ENCODE measurements at places on chromosomes 5 and 9.

- DNase-seq: peak; percentile 65
These were observed 338.6 kb downstream of the SLIT3 start for GRCh38 chr5:168962306-168962705.

- DNase-seq: peak; percentile 54
These were observed 57.7 kb downstream of the PDE6A start for GRCh38 chr5:149886692-149887470.

DNA sequence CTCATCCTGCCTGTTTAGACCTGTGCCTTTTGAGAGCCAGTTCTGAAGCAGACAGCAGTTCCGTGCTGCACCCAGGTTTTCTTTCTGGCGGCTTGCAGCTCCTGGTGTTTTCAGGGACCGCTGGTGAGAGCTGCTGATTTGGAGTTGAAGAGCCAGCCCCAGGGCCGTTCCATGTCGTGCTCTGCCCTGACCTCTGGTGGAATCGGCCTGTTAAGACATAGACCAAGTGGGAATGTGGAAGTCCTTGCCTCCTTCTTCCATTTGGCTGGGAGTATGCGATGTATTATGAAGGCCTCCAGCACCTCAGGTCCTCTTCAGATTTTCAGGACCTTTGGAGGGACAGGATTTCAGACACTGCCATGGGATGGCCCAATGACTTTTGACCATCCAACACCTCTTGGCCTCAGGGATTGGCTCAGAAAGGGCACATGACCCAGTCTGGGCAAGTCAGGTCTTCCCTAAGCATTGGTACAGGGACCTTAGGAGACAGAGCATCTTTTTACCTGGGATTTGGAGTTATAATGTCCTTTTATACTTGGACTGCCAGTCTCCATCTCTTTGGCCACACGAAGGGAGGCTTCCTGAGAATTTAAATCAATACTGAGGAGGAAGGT lies 136.1 kb upstream of the CLINT1 start:
- DNase-seq: peak; percentile 71

DNA sequence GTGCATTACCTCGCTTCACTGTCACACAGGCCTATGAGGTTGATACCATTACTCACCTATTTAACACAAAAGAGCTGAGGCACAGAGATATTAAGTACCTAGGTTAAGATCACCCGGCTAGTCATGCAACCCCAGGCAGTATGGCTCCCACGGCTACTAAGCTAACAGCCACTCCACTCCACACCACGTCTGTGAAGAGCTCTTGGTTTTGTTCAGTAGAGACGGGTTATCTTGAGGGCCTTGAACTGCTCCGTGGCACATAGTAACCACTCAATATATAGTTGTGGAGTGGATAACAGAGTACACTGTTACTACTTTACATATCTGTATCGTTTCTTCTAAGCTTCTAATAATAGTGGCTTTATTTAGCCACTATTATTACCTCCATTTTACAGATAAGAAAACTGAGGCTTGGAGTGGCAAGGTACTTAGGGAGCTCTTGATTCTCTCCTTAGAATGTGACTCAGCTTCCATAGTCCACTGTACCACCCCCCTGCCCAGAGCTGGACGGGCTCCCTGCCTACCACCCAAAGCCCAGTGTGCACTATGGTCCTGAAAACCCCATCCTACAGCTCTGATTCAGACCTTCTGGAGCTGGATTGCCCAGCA lies 1.0 kb upstream of the CORO2A start:
- DNase-seq: no peak

GRCh38 chr5:74194196-74194595 lies 446.3 kb downstream of the ENC1 start:
- no peak for DNase-seq

- DNase-seq: no peak
These were observed 180.3 kb downstream of the C9orf50 start for GRCh38 chr9:129440435-129441186.

DNA sequence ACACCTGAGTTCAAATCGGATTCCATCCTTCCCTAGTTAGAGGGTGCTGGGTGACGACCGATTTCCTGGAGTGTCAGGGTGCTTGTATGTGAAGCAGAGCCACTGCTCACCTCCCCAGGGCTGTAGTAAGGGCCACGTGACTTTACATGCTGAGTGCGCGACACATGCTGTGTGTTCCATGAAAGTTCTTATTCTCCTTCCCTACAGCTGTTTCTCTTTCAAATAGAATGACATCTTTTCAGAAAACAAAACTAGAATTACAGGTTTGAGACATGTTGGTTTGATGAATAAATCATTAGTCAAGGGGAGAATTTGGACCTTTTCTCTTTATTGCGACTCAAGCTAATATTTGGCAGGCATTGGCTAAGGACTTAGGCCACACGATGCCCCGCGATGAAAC lies 113.1 kb downstream of the JMY start:
- no peak for DNase-seq

All from fibroblast of skin of back (primary cell).